ENCODE measurements at places on chromosomes 1 and 21.

DNA sequence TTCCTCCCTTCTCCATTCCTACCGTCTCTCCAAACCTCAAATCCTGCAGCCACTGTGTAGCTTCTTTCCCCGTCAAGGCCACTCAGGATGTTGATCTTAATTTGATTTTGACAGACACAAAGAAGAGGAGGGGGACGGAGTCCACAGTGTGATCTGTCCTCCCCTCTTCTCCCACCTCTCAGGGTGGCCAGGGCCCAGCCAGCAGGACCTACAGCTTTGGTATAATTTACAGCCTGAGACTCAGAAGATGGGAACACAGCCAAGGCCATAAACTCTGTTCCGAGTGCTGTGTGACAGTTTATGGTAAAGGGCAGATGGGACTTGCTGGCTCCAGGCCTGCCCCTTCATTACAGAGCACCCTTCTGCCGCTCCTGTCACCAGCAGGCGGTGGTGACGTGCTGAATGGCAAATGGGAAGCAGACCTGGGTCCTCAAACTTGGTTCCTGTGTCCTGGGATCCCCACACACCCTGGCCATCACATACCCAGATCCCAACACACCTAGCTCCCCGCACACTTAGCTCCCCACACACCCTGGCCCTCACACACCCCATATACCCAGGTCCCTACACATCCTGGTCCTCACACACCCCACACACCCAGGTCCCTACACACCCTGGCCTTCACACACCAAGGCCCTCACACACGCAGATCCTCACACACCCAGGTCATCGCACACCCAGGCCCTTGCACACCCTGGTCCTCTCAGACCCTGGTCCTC is 71.6 kb downstream of the CD2 start:
- DNase-seq: no peak

GRCh38 chr1:16630661-16631247 is 17.4 kb upstream of the NBPF1 start:
- DNase-seq: no peak

GRCh38 chr1:54543729-54544496 is 4.1 kb upstream of the ACOT11 start:
- no peak for DNase-seq

- no peak for DNase-seq
These were observed 486.7 kb downstream of the OMA1 start for GRCh38 chr1:58059789-58060188.

DNA sequence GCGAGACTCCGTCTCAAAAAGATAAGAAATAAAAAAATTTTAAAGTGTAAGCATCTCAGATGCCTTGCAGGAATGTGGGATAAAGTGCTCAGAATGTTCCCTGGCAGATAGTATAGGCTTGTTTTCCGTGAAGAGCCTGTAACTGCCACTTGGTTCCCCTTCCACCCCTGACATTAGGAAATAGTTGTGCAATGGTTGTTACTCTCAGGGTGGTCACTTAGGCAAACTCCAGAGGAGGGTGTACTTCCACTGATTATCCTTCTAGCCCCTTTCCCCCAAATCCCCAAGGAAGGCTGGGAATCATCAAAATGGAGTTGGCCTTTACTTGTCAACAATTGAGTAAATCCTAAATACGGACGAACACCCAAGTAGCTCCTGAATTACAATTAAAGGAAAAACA is 10.4 kb downstream of the RPL11 start:
- DNase-seq: no peak

DNA sequence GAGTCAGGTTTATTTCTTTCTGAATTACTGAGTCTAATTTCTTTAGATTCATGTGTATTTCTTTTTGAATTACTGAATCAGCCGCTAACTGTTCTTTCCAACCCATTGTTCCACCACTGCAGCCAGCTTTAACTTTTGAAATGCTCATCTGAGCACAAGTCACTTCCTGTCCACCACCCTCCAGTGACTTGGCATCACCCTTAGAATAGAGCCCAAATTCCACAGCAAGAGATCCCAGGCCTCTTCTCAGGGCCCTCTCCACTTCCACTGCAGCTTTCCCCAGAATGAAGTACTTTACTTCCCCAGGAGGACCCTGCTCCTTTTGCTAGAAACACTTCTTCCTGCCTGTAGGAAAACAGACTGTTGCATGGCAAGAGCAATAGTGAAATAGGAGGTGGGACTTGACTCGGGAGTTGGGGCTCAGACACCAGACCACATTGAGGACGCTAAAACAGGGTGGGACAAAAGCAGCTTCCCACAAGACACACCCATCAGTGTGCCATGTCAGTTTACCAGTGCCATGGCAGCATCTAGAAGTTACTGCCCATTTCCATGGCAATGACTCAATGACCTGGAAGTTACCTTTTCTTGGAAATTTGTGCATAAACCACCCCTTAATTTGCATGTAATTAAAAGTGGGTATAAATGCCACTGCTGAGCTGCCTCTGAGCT is 56.5 kb upstream of the ADAR start:
- no peak for DNase-seq

Measured in stimulated activated CD8-positive, alpha-beta memory T cell treated with anti-CD3 and anti-CD28 coated beads, Interleukin-4, amount 100 ng/mL, for 1 hour (primary cell).